Activated T-helper 1 cell treated with anti-CD3 and anti-CD28 coated beads, Interleukin-12 subunit alpha, Interleukin-12 subunit beta, Interleukin-2, Interleukin-4 antibody, amounts not matched to agents 30 ng/mL and 10 ng/mL and 1 ng/mL, durations not matched to agents 14 hours and 24 hours and 36 hours (primary cell): ENCODE measurements at places on chromosomes 7 and 10.

GRCh38 chr10:11667756-11668155 is 56.3 kb upstream of the USP6NL start:
- DNase-seq, result no peak

DNA sequence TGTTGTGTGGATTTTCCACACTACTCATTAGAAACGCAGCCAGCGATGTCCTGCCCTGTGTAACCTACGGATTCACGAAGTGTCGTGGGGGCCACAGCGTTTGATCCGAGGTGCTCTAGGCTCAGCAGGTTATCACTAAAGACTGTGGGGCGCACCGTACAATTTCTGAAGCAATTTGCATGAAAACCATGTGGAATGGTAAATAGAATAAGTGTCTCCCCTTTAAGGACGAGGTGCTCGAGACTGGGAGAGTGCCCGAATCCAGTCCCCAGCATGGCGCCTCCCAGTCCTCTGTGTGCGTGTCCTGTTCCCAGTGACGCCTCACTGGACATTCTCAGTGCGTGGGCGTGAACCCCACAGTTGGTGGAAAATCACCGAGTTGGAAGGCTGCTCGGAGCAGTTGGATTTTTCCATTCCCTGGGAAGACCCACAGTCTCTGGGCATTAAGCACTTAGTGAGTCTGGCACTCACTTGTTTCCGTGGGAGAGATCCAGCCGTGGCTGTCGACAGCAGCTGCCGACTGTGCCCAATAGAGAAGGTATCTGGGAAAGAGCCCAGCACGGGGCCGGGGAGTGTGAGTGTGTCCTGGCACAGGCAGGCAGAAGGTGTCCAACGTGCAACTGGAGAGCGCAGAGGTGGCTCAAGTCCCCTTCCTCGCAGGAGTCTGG is 37.0 kb downstream of the PFKP start:
- DNase-seq, result no peak

GRCh38 chr10:10872764-10873163 is 144.9 kb upstream of the CELF2 start:
- DNase-seq, result no peak

GRCh38 chr10:118504044-118504443 is 91.4 kb downstream of the PRLHR start:
- DNase-seq, result no peak

GRCh38 chr7:7517754-7518153 is 17.9 kb downstream of the COL28A1 start:
- DNase-seq, result no peak

- no peak for DNase-seq
Observed at GRCh38 chr7:88437132-88437531, 130.4 kb upstream of the STEAP4 start.

DNA sequence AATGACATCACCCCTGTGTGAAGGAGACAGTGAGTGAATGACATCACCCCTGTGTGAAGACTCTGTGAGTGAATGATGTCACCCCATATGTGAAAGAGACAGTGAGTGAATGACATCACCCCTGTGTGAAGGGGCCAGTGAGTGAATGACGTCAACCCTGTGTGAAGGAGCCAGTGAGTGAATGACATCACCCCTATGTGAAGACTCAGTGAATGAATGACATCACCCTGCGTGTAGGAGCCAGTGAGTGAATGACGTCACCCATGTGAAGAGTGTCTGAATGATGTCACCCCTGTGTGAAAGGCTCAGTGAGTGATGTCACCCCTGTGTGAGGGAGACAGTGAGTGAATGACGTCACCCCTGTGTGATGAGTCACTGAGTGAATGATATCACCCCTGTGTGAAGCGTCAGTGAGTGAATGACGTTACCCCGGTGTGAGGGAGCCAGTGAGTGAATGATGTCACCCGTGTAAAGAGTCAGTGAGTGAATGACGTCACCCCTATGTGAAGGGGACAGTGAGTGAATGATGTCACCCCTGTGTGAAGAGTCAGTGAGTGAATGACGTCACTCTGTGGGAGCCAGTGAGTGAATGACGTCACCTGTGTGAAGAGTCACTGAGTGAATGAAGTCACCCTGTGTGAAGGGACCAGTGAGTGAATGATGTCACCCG is 478.1 kb downstream of the PTPRN2 start:
- no peak for DNase-seq

DNA sequence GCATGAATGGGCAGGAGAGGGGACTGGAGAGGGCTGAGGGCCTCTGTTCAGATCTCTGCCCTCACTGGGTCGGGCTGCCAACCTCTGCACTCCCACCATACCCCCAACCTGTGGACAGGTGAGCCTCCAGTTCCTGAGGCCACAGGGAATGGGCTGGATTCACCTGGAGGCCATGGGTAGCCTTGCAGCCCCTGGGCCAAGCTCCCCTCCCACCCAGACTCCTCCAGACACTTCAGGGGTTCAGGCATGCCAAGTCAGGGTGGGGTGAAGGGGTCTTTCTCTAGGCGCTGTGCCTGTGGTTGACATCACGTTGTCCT is 80.5 kb downstream of the ZMIZ1 start:
- DNase-seq, result no peak

GRCh38 chr7:85634951-85635350 is 448.1 kb upstream of the SEMA3D start:
- DNase-seq, result no peak

DNA sequence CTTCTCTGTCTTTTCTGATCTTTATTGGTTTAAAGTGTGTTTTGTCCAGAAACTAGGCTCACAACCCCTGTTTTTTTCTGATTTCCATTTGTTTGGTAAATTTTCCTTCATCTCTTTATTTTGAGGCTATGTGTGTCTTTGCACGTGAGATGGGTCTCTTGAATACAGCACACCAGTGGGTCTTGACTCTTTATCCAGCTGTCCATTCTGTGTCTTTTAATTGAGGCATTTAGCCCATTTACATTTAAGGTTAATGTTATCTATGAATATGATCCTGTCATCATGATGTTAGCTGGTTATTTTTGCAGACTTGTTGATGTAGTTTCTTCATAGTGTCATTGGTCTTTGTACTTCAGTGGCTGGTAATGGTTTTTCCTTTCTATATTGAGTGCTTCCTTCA is 10.1 kb downstream of the TEX36 start:
- DNase-seq, result no peak

- no peak for DNase-seq
Observed at GRCh38 chr10:124522933-124523871, 61.6 kb downstream of the LHPP start.

DNA sequence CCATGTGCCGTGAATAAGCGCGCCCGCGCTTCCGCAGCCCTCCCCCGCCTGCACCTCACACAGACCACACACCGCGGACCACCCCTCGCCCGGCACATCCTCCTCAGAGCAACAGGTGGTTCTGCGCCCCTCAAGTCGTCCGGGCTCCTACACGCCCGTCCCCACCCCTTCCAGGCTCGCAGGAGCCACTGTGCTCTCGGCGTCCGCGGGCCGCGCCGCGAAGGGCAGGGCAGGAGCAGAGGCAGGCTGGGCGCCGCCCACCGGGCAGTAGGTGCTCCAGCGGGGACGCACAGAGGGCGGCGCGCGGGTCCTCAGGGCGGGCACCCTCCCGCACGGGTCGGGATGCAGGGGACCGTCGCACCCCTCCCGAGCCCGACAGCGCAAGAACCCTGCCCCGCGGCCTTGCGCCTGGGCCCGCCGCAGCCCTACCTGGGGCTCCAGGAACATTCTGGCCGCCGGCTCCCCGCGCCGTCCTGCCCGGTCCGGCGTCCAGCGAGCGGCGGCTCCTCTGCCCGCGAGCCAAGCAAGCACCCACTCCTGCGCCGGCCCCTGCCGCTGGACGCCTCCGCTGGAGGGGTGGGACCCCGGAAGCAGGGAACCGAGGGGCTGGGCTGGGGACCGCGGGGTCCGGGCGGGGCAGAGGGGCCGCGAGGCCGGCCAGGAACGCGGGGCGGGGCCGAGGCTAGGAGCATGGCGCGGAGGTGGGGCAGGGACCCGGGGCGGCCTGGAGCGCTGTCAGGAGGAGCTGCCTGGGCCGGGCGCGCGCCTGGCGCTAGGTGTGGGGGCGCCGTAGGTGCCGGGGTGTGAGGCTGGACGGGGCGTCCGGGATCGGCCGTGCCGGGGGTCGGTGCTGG is 37.4 kb downstream of the RASGEF1A start:
- peak; percentile 19 for DNase-seq

- DNase-seq, result peak; percentile 84
Observed at GRCh38 chr10:113679463-113680189, at the start of gene CASP7. Gene CASP7, plus strand, starts transcription at chr10:113679912. Its CDS starts 17,582 bp downstream, at chr10:113697494.

GRCh38 chr7:112882511-112882910 is 92.3 kb upstream of the TMEM168 start:
- no peak for DNase-seq

DNA sequence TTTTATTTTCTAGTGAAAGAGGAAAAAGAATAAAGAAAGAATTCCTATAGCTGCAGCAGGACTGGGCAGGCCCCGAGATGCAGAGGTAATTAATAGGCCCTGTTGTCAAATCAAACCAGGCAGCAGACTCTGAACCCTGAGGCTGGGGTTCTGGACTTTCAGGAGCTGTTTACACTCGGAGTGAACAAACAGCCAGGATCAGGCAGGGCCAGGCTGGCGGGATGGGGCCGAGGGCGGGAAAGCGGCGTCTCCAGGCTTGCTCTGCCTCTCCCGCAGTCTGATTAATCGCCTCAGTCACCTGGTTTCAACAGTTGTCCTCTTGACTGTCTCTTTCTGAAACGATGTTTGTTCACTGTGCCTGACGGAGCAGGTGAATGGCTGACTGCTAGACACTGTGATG is 675.4 kb upstream of the FOXK1 start:
- no peak for DNase-seq

- no peak for DNase-seq
Observed at GRCh38 chr10:128254476-128254875, 128.3 kb upstream of the MKI67 start.

DNA sequence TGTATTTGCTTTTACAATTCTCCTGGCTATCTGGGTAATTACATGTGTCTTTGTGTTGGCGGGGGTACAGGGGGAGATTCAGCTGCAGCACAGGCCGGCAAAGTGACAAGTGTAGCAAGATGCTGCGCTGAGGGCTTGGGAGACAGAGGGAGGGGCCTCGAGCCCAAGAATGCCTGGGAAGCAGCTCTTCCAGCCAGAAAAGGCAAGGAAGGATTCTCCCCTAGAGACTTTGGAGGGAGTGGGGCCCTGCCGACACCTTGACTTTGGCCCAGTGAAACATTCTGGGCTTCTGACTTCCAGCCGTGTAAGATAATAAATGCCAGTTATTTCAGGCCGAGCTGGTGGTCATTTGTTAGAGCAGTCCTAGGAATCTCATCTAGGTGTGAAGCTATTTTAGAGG is 7.2 kb upstream of the REPIN1 start:
- DNase-seq, result no peak

DNA sequence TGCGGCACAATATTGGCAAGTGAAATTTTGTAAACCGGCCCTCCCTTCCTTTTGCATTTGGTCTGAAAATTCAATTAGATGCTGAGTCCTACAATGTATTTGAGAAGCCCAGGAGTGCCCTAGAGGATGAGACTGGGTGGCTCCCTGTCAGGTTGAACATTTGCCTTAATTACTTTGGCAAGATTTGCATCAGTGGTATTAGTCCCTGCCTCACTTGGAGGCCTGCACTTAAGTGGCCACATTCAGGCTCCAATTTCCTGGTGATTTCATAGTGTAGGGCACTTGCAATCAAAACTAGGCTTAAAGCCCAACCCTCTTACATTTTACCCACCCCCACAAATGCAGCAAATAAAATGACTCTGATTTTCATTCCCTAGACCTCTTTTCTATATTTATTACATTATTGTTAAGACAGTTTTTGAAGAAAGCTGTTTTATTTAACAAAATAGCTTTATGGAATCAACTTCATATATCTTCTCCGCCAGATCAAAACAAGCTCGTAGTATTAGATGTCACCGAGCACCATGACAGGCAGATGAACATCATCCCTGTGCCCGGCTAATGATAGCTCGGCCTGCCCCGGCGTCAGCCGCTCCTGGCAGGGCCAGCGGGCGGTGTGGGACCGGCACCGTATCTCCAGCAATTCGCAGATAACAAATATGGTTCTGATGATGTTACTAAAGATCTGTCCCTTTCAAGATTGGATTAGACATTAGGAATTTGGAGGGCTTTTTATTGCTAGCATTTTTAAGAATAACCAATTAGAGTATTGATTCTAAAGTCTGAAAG is 73.6 kb downstream of the EGFR start:
- no peak for DNase-seq

DNA sequence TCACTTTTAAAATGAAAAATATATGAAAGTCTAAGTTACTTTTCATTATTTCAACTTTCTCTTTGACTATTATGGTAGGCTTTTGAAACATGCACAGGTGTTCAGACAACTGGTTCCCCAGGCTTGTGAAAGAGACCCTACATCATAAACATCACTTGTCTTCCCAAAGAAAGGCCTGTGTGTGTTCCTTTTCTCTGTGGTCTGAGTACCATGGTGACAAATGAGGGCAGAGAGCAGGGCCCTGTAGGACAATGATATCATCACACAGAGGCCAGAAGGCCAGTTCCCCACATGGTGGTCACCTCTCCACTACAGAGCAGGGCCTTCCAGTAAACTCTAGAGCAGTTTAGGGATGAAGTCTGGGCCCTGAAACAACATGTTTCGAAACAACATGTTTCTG is 288.8 kb downstream of the USP6NL start:
- DNase-seq, result no peak

DNA sequence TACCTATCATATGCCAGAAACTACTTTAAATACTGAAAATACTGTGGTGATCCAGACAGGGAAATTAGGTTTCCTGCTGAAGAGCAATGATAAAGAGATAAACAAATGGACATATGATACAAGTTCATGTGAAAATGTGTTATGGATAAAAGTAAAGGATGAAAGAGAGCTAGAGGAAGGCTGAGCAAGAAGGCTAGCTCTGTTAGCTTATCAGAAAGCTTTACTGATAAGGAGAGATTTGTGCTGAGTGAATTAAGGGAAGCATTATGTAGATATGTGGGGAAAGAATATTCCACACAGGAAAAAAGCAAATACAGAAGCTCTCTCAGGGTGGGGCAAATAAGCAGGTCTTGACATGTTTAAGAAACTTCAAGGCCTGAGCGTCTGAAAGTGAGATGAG is 308.4 kb downstream of the HDAC9 start:
- DNase-seq, result no peak

GRCh38 chr10:75632805-75633462 is 201.5 kb downstream of the LRMDA start:
- no peak for DNase-seq

DNA sequence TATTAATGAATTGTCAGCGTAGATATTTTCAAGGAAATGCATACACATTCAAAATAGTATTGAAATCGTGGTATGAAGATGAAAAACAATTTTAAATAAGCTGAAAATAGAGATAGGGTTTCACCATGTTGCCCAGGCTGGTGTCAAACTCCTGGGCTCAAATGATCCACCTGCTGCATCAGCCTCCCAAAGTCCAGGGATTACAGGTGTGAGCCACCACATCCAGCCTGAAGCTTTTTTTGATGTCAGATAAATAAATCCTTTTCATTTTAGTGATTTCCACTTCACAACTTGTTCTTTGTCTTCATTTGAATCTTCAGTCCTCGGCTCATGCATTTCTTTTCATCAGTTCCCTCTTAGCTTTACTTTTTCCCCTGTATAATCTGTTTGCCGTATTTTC is 4.6 kb downstream of the CDK13 start:
- DNase-seq, result no peak

DNA sequence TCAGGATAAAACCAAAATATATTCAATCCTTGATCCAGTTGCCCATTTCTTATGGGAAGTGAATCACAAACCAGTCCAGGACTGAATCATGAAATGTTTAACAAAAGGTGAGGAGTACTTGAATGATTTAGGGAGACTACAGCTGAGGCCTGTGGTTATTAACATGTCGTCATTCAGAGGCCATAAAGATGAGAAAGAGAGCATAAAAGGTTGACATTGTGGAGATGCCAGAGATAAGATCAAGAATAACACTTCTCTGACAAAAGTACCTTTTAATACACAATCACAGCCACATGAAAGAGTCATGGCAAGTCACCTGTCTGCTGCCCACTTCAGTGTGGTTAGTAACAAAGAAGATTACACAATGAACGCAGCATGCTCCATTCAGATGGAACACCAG is 1195.7 kb upstream of the SORCS1 start:
- DNase-seq, result no peak
